ENCODE measurements at places on chromosomes 1 and 21.

DNA sequence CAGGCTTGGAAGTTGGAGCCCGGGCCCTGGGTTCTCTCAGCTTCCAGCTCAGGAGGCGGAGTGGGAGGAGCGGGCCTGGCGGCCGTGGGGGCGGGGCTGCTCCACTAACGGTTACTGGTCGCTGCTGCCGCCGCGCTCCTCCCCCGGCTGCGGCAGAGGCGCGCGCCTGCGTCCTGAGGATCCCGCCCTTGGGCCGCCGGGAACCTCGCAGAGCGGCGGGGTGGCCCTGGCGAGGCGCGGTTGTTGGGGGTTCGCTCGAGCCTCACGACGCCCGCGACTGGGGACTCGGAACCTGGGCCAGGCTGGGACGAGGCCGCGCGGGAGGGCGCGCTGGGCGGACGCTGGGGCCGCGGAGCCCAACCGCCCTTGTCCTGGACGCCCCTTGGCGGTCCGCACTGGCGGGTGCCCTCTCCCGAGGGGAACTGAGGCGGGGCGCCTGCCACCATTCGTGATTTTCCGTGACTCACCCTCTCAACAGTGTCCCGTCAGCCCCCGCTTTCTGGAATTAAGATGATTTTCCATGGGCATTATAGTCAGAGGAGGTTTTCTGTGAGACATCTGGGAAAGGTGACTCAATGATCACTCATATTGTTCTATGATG, 34.1 kb downstream of the OR2G3 start:
- peak; percentile 76 for DNase-seq

GRCh38 chr1:200982071-200982945, 41.2 kb downstream of the KIF21B start:
- no peak for DNase-seq

GRCh38 chr1:5720936-5721335, 271.3 kb downstream of the NPHP4 start:
- DNase-seq: no peak

- no peak for DNase-seq
These were observed 8.1 kb upstream of the TSPAN1 start for GRCh38 chr1:46166521-46167462.

GRCh38 chr1:179709841-179710329, 33.2 kb upstream of the FAM163A start:
- DNase-seq: no peak

- peak; percentile 88 for DNase-seq
These were observed at the start of gene PINK1 for GRCh38 chr1:20633190-20634064. Gene PINK1, plus strand, starts transcription at chr1:20633458. Its CDS starts 91 bp downstream, at chr1:20633549.

DNA sequence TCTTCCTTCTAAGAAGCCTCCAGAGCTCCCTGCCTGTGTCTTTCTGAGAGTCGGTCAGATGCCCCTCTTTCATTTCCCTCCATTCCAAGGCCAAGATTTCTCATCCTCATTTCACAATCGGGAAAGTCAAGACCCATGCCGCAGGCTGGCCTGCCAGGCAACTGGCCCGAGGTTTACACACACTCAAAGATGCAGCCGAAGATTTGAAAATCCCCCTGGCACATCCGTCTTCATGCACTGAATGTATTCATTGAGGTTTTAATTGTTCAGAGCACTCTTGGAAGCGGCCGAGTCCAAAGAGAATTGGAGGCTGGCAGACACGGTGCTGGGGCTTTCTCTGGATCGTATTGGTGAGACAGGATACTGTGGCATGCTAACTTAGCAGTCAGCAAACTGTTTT, 29.1 kb upstream of the SRP9 start:
- DNase-seq: peak; percentile 70

DNA sequence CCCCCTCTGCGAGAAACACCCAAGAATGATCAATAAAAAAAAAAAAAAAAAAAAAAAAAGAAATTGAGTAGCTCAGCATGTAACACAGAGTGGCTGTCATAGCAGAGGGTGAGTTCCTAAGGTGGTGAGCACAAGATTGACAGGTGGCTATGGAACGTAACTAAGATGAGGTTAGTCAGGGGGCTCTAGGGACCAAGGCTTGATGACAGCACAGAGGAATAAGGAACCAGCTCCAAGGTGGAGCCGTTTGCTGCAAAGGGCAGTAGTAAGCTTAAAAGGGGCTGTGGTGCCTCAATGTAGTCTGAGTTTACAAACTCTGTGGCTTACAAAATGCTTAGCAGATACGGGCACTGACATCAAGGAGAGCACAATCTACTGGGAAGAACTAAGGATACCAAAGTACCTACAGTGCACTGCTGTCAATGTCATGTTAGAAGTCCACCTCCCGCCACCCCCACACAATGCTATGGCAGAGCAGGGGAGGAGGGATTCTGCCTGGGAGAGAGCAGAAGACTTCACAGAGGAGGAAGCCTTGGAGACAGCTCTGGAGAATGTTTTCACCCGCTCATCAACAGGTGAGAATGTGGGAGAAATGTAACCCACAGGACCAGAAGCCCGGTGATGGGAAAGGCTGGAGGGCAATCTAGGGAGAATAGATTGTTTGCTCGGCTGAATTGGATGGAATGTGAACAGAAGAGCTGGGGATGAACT, 13.1 kb downstream of the IQGAP3 start:
- no peak for DNase-seq

GRCh38 chr21:41839387-41840000, 39.6 kb downstream of the PRDM15 start:
- no peak for DNase-seq

GRCh38 chr1:76381450-76382097, 307.0 kb downstream of the ST6GALNAC3 start:
- no peak for DNase-seq

GRCh38 chr1:196558411-196558810, 49.8 kb downstream of the KCNT2 start:
- no peak for DNase-seq

DNA sequence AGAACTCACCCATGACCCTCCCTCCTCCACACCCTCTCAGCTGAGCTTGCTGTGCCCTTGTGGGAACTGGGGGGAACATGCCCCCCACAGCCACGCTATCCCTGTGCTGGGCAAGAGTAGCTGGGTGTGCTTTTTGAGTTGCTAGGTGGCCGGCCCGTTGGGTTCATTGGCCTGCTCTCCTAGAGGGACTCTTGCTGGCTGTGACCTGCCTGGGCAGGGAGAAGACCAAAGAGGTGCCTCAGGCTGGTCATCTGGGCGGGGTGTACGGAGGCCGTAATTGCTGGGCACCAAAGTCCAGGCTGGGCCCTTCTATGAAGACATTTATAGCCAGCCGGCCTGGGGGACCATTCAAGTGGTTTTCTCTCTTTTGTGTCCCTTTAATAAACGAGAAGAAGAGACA, 138.3 kb upstream of the ZBTB40 start:
- peak; percentile 63 for DNase-seq

- DNase-seq: no peak
These were observed 332.1 kb downstream of the RRAGC start for GRCh38 chr1:38527373-38527966.

GRCh38 chr1:182351790-182352364, 39.7 kb downstream of the GLUL start:
- DNase-seq: peak; percentile 6

- no peak for DNase-seq
These were observed 54.7 kb downstream of the FNBP1L start for GRCh38 chr1:93502571-93502970.

DNA sequence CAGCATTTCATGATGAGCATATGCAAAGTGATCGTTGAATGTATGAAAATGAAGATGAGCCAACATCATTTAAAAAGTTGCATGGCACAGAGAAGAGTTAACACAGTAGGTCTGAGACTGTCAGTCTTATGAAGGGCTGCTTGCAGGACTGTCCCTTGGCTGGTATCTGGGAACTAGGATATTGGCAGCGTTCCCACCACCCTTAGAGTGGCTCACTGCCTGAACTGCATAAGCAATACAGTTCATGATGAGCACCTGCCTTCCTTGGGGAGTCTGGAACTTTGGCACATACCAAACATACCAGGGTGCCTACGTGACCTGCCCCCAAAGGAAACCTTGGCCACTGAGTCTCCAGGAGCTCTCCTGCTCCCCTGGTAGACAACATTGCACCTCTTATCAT, 161.8 kb downstream of the DSCAM start:
- no peak for DNase-seq

DNA sequence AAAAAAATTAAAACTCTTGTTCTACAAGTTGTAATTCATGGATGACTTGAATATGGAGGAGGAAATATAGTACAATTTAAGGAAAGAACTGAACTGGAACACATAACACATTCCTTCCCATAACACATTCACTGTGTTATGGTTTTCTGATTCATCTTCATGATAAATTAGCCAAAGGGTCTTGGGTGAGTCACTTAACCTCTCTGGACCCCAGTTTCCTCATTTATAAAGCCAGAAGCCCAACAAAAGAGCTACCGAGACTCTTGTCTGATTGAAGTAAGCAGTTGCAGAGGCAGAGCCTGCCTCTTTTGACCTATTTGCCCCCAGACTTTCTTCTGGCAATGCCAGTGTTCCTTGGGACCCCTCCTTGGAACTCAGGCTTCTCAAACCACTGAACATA, 161.9 kb upstream of the KCTD3 start:
- DNase-seq: no peak

DNA sequence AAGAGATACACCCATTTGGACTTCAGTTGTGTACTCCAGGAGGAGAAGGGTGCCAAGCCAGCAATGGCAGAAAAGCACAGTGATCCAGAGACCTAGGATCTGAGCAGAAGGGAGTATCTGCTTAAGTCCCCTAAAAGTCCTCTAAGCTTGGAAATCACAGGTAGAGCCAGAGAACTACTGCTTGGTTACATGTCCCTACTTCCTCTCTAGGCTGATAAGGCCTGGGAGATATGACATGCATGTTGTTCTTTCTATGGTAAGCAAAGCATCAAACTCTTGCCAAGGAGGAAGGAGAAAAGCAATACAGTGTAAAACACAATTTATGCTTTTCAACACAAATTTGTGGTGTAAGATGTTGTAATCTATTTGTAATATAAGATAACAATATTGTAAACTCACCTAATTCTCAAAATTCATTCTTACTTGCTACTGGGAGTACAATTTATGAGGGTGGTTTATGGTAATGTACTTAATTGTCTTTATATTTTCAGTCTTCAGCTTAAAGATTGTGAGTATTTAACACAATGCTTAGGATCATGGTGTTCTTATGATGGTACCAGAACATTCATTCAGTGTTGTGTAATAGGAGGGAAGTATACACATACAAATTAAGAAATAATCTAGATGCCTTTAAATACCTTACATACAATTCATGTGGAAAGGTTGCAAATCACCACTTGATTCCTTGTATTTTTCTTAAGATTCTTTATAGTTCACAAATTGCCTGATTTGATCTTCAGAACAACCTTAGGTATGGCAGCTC, 49.1 kb upstream of the GNG12 start:
- DNase-seq: no peak

- no peak for DNase-seq
These were observed 17.5 kb upstream of the IGFN1 start for GRCh38 chr1:201172999-201173610.

- DNase-seq: no peak
These were observed 242.3 kb downstream of the LMX1A start for GRCh38 chr1:165114022-165114888.

DNA sequence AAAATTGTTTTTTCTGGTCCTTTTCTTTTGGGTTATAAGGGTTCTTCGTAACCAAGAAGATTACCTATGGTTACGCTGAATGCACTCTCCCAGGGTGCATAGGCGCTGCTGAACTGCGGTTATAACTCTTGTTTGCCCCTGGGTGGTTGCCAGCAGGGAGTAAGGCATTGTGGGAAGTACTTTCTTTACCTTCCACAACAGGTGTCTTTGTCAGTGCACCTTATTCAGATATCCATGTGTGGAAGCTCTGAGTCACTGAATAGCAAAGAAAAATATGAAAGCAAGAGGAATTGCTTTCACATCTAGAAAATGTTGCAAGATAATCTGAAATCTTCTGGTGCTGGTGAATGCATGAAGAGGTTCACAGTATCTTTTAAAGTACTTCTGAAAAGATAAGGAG, 124.4 kb upstream of the CACYBP start:
- no peak for DNase-seq

DNA sequence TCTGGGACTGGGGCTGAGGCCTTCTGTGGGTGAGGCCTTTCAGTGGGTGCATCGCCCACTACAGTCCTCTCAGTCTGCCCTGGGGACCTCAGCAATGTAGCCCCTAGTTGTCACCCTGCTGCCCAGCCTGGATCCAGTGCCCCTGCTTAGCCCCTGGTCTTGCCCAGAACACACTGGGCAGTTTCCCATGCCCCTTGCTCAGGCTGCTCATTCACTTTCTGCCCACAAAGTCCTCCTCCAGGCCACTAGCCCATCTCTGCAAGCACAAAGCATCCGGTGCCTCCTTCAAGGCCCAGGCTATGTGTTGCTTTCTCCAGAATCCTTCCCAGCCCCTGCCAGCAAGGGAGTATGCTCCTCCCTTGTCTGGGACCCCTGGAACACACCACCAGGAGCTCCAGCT, 5.4 kb upstream of the ADORA1 start:
- DNase-seq: no peak

DNA sequence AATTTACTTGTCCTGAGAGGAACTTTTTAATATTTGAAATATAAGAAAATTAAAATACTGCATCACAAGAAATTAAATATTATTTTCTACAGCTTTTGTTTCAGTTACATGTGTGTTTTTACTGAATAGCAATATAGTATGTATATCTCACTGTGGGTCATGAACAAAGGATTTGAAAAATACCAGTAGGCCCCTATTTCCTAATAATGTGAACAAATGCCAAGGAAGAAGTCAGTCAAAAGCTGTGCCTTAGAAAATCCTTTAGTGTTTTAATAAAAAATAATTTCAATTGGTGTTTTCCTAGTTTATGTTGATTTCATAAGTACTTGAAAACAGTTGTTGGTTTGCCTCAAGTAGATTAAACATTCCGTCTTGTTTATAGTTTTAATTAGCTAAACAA, 46.7 kb downstream of the SMYD3 start:
- DNase-seq: no peak

DNA sequence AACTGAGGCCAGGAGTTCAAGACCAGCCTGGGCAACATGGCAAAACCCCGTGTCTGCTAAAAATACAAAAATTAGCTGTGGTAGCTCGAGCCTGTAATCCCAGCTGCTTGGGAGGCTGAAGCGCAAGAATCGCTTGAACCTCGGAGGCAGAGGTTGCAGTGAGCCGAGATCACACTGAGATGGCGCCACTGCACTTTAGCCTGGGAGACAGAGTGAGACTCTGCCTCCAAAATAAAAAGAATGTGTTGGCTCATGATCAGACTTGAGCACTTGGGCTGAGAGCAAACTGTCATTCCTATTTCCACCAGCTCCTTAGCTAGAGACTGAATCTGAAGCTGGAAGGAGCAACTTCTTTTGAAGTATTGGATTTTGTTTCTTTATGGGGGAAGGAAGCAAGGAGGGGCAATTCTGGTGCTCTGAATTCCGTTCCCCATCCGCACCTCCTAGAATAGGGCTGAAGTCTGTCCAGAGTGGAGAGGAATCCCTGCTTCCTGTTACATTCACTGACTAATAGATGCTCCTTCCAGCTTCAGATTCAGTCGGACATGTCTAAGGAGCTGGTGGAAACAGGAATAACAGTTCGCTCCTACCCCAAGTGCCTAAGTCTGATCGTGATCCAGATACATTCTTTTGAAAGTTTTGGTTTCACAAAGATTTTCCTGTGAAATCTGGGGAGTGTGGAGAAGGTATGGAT, 3.8 kb downstream of the ZNF672 start:
- DNase-seq: peak; percentile 72
